ENCODE measurements at places on chromosomes 11 and 22. TPM values are rescaled to one million over a fixed set of nuclear protein-coding genes. Genes with fewer than 3 reads are reported as not detected.

The FLRT1 gene
- total RNA-seq, result not detected

The TTC28 gene
- total RNA-seq, result 6.4 TPM

The OR4D9 gene
- not detected for total RNA-seq

DNA sequence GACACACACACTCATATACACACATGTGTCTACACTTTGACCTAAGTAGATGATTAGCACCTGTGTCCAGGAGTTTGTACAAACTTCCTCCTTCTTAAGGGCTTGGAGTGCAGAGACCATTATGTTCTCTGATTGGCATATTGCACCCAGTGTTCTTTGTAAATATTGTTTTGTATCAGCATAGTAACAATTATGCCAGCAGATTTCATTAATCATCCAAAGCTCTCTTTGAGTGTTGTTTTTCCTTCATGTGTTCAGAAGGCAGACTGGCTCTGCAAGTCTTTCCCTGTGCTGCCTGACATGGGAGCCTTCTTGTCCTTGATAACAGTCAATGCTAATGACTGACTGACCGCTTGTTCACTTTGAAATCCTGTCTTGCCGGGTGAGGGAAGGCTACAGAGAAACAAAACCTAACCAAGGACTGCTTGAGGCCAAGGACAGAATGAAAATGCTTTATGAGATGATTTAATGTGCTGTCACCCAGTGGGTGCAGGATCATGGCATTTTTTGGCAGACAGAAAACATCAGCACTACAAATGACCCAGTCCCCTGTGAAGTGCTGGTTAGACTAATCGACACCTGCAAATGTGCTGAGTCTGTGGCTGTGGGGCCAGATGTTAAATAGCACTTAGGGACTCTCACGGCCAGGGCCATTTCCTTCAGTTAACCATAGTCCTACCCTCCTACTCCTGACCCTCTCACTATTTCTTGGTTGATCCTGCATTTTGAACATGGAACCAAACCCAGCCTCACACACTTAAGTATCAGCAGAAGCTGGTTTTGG, 6.6 kb upstream of the BARX2 start:
- H3K27ac ChIP-seq, result no peak overlapping the region
- peaks cover 10% of the 10 kb centered on the region for H3K4me1 ChIP-seq
- no peak overlapping the region for H3K4me3 ChIP-seq
- DNase-seq, result no peak

GRCh38 chr22:48523091-48523490, 1304.6 kb downstream of the BRD1 start:
- H3K36me3 ChIP-seq, result no peaks in the 10 kb centered on the region
- DNase-seq, result no peak
- H3K4me1 ChIP-seq, result no peaks in the 10 kb centered on the region

GRCh38 chr11:37804666-37805065, 1206.6 kb upstream of the RAG2 start:
- no peak overlapping the region for H3K4me3 ChIP-seq
- H3K36me3 ChIP-seq, result peaks cover 4% of the 10 kb centered on the region
- no peaks in the 10 kb centered on the region for H3K27me3 ChIP-seq
- H3K4me1 ChIP-seq, result no peaks in the 10 kb centered on the region
- H3K27ac ChIP-seq, result no peak overlapping the region
- no peak for DNase-seq

DNA sequence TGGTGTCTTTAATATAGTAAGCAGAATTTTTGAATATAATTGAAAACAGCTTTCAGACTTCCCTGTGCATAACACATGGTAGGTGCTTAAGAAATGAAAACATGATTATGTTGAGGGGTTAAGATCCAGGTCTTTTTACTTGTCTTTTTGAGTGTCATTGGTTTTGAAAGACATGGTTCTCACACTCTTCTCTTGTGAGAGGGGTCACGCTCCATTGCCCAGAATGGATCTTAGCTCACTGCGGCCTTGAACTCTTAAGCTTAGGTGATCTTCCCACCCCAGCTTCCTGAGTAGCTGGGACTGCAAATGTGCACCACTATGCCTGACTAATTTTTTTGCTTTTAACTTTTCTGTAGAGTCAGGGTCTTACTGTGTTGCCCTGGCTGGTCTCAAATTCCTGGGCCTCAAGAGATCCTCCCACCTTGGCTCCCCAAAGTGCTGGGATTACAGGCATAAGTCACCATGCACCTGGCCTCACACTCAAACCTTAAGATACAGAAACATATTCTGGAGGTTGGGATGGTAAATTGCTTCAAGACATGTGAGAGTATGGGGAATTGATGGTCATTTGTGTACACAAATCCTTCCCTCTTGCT, 1.4 kb downstream of the SPCS2 start:
- peak overlapping the region; percentile 94 for H3K27ac ChIP-seq
- peak overlapping the region; percentile 90 for H3K4me3 ChIP-seq
- no peak for DNase-seq
- peaks cover 36% of the 10 kb centered on the region for H3K36me3 ChIP-seq

GRCh38 chr11:45026835-45027234, 76.2 kb upstream of the TP53I11 start:
- H3K27ac ChIP-seq, result peak overlapping the region; percentile 66
- no peaks in the 10 kb centered on the region for H3K36me3 ChIP-seq
- no peak overlapping the region for H3K4me3 ChIP-seq
- no peaks in the 10 kb centered on the region for H3K27me3 ChIP-seq

DNA sequence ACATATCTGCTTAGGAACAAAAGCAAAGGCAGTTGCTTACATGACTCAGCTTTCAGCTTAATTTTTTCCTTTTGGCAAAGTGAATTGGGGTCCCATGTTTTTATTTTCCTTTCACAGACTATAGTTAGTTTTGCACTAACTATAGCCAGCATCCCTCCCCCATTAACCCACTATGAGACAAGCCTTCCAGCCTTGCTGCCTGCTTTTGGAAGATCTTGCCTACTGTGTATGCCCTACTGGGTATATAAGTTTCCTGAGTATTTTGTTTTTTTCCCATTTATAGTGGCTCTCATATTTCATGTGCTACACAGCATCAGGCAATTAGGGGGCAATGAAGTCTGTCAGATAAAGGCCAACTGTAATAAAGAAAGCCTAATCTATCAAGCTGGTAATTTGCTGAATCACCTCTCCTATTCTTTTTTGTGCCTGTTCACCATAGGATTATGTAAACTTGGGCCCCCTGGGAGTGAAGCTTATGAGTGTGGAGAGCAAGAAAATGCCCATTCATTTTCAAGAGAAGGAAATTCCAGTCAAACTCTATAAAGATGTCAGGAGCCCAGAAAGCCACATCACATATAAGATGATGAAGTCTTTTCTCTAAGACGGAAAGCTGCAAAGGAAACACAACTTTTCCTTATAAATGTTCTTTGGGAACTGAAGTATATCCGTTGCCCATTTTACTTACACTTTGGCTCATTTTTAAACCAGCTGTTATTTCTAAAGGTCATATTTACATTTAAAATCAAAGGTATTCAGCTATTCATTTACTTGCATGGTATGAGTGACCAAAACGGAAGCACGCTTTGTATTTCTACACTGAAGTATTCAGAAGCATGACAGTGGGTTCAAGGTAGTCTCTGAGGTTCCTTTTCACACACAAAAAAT, 64.0 kb downstream of the CCDC83 start:
- H3K27ac ChIP-seq, result no peak overlapping the region
- no peak overlapping the region for H3K4me3 ChIP-seq
- H3K27me3 ChIP-seq, result peaks cover 10% of the 10 kb centered on the region
- no peak for DNase-seq
- H3K36me3 ChIP-seq, result no peaks in the 10 kb centered on the region

GRCh38 chr11:128663824-128664223, 30.0 kb upstream of the FLI1 start:
- H3K36me3 ChIP-seq, result no peaks in the 10 kb centered on the region
- H3K27me3 ChIP-seq, result peaks cover 11% of the 10 kb centered on the region
- H3K4me1 ChIP-seq, result peaks cover 17% of the 10 kb centered on the region

DNA sequence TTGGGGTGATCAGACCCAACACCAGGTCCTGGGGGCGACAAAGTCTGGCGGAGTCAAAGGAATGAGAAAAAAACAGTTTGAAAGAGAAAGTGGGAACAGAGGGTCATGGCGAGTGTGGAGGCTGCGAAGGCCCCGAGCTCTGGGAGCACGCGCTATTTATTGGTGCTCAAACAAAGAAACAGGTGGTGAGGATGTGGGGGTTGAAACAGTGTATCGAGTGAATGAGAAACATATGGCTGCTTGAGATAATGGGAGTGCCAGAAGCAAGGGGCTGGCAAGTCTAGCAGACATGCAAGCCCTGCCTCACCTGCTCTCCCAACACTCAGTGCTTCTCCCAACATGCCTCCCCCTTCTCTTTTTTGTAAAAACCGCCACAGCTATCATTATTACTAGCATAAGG, 7.8 kb upstream of the DUSP18 start:
- no peak overlapping the region for H3K4me3 ChIP-seq
- no peak overlapping the region for H3K27ac ChIP-seq
- H3K27me3 ChIP-seq, result peaks cover 8% of the 10 kb centered on the region
- H3K36me3 ChIP-seq, result no peaks in the 10 kb centered on the region
- no peaks in the 10 kb centered on the region for H3K4me1 ChIP-seq

- no peaks in the 10 kb centered on the region for H3K27me3 ChIP-seq
- H3K36me3 ChIP-seq, result no peaks in the 10 kb centered on the region
- peaks cover 21% of the 10 kb centered on the region for H3K4me1 ChIP-seq
- H3K4me3 ChIP-seq, result peak within 1 kb of the TSS; percentile 72
- no peak within 1 kb of the TSS for H3K27ac ChIP-seq
Observed at GRCh38 chr22:50269970-50270665, at the start of gene MAPK11. MAPK11 (minus strand) TSS chr22:50270380; CDS start chr22:50270292, 88 bp downstream.

DNA sequence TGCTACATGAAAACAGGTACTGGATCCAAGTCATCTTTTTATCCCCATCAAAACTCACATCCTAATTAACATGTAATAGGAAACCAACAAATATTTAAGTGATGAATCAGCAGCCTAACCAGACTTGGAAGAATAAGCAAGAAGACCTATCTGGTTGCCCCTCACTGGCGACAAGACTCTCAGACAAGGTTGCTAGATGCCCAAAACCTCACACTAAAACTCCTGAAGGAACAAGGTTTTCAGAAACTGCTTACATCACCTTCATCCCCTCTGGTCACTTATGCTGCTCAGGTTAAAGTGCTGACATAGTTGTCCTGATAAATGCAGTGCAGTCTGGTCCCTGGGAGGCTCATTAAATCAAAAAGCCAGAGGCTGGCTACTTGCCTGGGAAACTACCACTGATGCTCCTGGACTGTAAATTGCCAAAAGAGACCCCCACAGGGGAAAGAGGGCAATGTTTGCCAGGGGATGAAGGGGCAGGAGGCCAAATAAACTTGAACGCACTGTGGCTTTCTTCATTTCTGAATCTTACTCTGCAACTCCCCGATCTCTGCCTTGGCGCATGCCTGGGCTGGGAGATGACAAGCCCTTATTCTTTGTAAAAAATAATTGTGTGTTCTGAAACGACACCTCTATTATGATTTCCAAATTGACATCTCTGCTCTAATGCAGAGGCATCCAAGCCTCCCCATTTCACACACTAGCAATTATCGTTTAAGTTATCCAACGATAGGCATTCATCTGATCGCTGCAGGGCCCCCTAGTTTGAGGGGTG, 72.7 kb downstream of the AMBRA1 start:
- no peaks in the 10 kb centered on the region for H3K27me3 ChIP-seq
- H3K4me3 ChIP-seq, result no peak overlapping the region
- peaks cover 18% of the 10 kb centered on the region for H3K36me3 ChIP-seq
- DNase-seq, result no peak
- peaks cover 13% of the 10 kb centered on the region for H3K4me1 ChIP-seq

- peaks cover 7% of the 10 kb centered on the region for H3K4me1 ChIP-seq
- H3K27me3 ChIP-seq, result no peaks in the 10 kb centered on the region
- no peak overlapping the region for H3K4me3 ChIP-seq
- no peak for DNase-seq
Observed at GRCh38 chr11:95363164-95363563, 132.2 kb upstream of the SESN3 start.

- no peak overlapping the region for H3K27ac ChIP-seq
- H3K4me3 ChIP-seq, result no peak overlapping the region
- H3K4me1 ChIP-seq, result no peaks in the 10 kb centered on the region
- no peaks in the 10 kb centered on the region for H3K36me3 ChIP-seq
Observed at GRCh38 chr11:79671401-79671800, 230.6 kb upstream of the TENM4 start.

DNA sequence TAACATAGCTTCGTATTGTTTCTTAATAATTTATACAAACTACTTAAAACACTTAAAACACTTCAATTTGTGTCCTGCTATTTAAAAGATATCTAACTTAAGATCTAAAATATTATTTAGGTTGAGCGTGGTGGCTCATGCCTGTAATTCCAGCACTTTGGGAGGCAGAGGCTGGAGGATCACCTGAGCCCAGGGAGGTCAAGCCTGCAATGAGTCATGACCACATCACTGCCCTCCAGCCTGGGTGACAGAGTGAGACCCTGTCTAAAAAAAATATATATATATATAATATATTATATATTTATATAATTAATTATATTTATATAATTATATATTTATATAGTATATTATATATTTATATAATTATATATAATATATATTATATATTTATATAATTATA, 4.2 kb upstream of the CTR9 start:
- H3K27me3 ChIP-seq, result no peaks in the 10 kb centered on the region
- no peaks in the 10 kb centered on the region for H3K36me3 ChIP-seq
- peaks cover 36% of the 10 kb centered on the region for H3K4me1 ChIP-seq

GRCh38 chr11:117501237-117501898, 173.7 kb downstream of the CEP164 start:
- H3K36me3 ChIP-seq, result no peaks in the 10 kb centered on the region
- no peak overlapping the region for H3K27ac ChIP-seq
- H3K27me3 ChIP-seq, result peaks cover 3% of the 10 kb centered on the region
- no peaks in the 10 kb centered on the region for H3K4me1 ChIP-seq
- no peak for DNase-seq
- H3K4me3 ChIP-seq, result no peak overlapping the region

GRCh38 chr22:50400931-50401330, 57.8 kb downstream of the PPP6R2 start:
- no peaks in the 10 kb centered on the region for H3K27me3 ChIP-seq
- no peak overlapping the region for H3K4me3 ChIP-seq
- no peak for DNase-seq
- H3K36me3 ChIP-seq, result no peaks in the 10 kb centered on the region

DNA sequence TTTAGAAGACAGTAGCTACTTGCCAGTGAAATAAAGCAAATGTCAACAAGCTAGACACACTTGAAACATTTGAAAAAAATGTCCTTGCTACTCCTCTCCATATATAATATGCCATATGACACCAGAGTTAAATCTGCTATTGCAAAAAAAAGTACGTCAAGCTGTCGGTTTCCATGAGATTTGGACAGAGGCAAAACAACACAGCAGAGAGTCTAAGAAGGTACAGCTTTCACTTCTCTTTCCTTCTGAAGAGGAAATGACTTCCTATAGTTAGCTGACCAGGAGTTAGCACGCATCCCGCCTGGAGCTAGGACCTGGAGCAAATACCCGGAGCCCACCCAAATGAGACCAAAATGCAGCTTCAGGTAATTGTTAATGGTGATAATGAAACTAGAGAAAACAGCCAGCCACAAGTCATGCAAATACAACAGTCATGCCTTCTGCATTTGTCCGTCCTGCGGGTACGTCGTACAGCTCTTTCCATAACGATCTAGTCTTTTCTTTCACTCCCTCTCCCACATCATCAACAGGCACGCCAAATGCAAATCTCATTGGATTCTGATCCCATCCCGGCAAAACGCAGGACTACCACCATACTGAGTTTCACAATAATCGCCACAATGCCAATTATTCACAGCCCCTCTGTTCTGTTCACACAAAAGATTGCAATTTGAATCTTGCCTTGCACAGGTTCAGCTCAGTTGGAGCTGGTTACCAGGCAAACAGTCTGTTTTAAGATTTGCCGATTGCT, 395.0 kb upstream of the CCDC90B start:
- no peak for DNase-seq
- no peak overlapping the region for H3K4me3 ChIP-seq
- H3K36me3 ChIP-seq, result no peaks in the 10 kb centered on the region
- no peak overlapping the region for H3K27ac ChIP-seq
